ENCODE measurements at places on chromosomes 13 and 19.

GRCh38 chr19:34816708-34817107 lies 43.7 kb upstream of the ZNF599 start:
- DNase-seq, result no peak

DNA sequence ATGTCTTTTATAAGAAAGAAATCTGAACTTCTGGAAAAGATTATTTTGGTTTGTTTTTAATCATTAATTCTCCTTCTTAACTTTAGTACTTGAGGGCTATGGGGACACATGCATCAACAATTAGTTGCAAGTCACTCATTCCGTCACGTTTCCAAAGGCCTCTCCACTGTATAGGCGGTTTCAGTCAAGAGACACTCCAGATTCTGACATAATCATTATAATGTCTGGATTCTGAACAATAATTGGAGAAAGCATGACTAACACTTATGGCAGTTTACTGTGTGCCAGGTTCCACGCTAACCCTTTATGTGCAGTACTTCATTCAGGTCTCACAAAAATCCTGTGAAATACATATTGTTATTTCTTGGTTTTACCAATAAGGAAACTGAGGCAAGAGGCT lies 71.9 kb downstream of the TNFRSF19 start:
- DNase-seq, result no peak

GRCh38 chr19:41868120-41868988 lies 8.3 kb downstream of the RPS19 start:
- DNase-seq, result no peak

DNA sequence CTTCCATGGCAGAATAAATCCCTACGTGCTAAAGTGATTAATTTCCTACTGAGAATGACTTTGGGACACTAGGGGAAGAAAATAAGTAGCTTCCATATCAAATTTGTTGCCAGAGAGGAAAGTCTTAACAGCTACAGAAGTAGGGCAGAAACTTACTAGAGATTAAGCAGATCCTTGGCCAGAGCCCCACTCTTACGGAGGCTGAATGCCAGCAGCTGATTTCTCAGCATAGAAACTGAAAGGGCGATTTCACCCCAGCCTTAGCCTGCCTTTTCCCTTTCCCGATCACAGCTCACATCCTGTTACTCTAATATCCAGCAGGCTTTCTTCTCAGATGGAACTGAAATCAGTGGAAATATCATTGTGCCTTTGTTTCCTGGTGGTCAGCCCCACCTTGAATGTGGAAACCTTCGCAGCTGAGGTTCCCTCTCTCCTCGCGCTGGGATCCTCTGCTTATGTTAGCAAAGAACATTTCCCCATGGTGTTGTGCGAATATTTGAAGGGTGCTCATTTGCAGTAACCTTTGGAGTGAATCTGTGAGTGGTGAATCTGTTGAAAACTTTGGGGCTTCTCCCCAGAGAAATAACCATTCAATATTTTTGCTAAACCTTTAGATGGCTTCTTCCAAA lies 8.4 kb downstream of the FAM124A start:
- DNase-seq, result peak; percentile 40

GRCh38 chr13:75258159-75258782 lies 223.7 kb downstream of the TBC1D4 start:
- DNase-seq, result peak; percentile 21

- no peak for DNase-seq
Measured at GRCh38 chr19:27955485-27956480, 1257.2 kb downstream of the UQCRFS1 start.

- no peak for DNase-seq
Measured at GRCh38 chr19:10554760-10555609, 10.8 kb downstream of the KRI1 start.

DNA sequence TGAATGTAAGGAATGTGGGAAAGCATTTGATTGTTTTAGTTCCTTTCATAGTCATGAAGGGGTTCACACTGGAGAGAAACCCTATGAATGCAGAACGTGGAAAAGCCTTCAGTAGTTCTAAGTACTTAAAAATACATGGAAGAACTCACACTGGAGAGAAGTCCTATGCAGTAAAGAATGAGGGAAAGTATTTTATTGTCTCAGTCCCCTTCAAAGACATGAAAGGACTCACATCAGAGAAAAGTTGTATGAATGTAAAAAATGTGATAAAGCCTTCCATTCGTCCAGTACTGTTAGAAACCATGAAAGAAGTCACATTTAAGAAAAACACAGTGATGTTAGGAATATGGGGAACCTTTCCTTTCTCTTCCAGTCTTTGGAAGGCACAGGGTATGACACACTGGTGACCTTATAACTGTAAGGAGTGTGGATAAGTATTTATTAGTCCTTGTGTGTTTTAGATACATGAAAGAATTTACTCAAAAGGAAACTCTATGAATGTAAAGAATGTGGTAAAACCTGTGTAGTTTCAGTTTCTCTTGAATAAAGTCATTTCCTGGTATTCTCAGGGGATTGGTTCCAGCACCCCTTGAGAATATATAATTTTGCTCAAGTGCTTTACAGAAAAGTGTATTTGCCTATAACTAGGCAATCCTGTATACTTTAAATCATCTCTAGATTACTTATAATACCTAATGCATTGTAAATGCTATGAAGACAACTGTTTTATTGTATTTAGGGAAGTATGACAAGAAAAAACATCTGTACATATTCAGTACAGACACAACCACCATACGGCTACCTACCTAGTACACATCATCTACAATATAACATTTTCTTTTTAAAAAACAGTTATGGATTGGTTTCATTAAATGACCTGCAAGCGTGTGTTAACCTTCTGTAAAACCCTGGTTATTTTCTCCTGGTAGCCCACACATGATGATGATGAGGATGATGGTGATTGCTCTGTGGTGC lies 52.8 kb downstream of the ZNF823 start:
- no peak for DNase-seq

DNA sequence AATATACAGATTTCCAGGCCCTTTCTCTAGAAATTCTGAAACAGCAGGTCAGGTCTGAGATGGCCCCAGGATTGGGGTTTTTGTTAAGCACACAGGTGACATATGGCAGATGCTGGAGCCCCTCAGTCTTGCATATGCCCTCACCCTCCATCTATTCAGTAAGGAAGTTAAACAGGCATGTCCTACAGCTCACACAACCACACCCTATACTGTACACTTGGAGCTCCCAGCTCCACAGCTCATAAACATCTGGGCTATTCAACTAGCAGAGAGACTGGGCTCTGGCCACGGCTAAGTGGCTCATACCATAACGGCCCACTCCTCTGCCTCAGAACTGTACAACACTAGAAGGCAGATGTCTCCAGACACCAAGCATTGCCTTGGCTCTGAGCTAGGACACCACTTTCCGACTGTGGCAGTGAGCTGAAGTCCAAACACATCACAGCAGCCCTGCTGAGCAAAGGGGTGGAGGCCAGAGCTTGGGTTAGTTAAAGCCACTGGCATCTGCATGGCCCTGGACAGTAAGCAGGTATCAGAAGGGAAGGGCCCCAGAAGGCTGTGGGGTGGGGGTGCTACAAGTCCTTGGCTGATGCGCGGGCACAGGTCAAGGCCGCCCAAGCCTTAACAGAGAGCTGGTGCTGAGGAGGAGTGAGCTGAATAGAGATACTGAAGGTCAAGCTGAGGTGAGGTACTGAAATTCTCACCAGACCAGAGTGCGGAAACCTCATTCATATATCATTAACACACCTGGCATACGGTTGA lies 79.1 kb downstream of the ABCC4 start:
- DNase-seq, result no peak

DNA sequence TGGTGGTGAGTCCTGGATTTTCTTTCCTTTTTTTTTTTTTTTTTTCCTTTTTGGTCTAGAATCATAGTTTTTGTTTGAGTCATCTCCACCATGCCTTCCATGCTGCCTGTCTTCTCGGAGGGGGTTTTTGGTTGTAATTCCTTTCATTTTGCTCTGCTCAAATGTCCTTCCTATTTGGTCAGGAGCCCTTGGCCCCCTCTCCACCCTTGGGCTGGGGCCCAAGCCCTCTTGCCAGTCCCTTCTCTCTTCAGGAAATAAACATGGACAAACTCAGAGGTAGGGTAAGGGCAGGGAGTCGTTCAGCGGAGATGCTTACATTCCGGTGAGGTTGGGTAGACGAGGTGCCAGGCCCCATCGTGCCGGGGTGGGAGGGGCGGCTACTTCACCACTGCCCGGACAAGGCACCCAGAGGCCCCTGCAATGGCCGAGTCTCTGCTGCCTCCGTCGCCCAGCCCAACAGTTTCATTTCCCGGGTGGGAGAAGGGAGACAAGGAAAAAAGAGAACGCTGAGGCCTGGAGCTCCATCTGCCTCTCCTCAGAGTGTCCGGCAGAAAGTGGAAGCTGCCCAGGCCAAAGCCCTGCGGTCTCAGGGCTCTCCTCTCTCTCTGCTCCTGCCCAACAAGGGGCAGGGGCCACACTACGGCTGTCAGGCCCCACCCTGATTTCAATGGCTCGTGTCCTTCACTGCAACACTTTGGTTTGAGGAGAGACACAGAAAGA lies 12.7 kb downstream of the ZNF574 start:
- no peak for DNase-seq

DNA sequence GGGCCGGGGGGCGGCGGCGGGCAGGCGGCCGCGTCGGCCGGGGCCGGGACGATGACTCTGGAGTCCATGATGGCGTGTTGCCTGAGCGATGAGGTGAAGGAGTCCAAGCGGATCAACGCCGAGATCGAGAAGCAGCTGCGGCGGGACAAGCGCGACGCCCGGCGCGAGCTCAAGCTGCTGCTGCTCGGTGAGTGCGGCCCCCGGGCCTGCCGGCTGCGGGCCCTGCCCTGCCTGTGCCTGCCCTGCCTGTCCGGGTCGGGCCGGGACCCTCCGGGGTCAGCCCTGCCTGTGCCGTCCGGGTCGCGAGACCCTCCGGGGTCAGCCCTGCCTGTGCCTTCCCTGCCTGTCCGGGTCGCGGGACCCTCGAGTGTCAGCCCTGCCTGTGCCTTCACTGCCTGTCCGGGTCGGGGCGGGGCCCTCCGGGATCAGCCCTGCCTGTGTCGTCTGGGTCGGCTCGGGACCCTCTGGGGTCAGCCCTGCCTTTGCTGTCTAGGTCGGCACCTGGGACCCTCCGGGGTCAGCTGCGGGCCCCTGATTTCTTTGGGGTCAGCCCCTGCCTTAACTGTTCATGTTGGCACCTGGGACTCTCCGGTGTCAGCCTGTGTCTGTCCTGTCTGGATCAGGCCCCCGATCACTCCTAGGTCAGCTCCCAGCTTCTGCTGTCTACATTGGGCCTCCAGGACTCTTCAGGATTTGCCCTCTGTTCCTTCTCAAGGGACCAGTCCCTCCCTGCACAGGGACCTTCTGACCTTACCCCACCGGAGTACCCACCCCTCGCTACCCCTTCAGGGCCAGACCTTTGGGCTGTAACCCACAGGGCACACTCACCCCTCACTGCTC lies 659 bp downstream of the GNA11 start:
- no peak for DNase-seq

DNA sequence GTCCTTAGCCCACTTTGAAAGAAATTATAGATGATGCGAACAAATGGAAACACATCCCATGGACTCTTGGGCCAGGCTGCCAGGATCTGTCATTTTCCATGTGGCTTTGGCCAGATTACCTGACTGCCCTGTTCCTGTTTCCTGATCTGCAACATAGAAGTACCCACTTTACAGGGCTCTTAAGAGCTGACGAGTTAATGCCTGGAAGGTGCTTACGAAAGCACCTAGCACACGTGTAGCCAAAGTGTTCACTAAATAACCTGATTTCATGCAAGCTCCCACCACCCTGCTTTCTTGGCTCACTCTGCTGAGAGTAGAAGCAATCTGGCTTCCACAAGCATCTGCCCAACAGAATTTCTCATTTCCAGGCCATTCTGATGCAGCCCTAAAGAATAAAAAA lies 575.2 kb downstream of the MYO16 start:
- no peak for DNase-seq

DNA sequence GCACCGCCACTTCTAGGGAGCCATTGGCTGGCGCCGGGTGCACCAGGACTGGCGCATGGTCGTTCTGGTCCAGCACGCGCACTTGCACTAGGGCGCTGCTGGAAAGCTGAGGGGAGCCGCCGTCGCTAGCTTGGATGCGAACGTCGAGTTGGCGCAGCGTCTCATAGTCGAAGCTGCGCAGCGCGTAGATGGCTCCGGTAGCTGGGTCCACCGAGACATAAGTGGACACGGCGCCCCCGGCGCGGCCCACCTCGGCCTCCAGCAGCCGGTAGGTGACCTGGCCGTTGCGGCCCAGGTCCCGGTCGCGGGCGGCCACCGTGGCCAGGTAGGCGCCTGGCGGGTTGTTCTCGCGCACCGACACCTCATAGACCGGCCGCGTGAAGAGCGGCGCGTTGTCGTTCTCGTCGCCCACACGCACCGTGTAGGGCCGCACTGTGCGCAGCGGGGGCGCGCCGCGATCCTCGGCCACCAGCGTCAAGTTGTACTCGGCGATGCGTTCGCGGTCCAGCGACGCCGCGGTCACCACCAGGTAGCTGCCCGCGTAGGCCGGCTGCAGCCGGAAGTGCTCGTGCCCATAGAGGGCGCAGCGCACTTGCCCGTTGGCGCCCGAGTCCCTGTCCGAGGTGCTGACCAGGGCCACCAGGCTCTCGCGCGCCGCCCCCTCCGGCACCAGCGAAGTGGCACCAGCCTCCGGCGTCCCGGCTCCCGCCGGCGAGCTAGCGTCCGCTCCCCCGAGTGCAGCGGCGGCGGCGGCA lies 1.7 kb downstream of the PCDH8 start:
- no peak for DNase-seq

GRCh38 chr19:8445488-8446001 lies 770 bp downstream of the HNRNPM start:
- DNase-seq, result no peak

GRCh38 chr19:29303069-29303718 lies 90.2 kb upstream of the UQCRFS1 start:
- no peak for DNase-seq

DNA sequence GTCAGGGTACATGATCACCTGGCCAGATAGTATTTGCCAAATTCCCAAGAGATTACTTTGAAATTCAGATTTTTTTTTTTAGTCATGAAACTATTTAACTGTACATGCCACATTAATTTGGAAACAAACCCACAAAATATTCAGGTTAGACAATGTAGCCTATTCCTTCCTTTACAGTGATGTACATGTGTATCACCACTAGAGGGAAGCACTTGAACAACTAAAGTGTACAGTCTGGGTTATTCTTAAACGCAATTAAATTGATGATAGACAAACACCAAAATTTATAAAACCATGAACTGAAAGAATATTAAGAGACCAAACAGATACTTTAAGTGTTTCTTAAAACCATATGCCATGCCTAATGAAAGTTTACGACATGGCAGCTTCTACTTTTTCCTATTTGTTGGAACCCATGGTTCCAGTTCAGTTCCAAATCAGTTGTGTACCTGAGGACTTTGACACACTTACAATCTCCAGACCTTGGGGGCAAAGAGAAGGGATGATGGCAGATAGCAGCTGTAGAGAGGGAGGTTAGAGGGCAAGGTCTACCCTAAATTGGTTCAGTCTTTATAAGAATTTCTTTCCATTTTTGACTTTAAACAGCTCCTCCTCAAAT lies 52.8 kb downstream of the TNFSF13B start:
- peak; percentile 24 for DNase-seq

DNA sequence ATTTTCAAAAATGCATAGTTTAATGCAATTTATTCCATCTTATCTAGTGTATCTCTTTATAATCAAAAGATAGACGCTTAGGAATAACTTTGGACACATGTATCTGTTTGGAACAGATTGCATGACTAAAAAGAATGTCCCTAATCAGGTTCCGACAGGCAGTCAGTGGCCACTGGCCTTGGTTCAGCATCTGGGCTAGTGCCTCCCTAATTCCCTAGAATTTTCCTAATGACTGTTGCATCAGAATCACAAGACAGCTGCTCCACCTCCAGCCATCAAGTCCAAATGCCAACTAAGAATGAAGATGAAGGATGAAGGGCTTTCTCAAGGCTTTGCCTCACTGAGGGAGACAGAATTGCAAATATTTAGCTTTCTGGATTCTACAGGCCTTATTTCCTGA lies 173.8 kb downstream of the EFNB2 start:
- no peak for DNase-seq

- no peak for DNase-seq
Measured at GRCh38 chr13:29572575-29572974, 22.9 kb downstream of the SLC7A1 start.

Measured in foreskin melanocyte (primary cell).